ENCODE measurements at places on chromosomes 1 and 21.

GRCh38 chr1:61055110-61055614, 27.2 kb upstream of the NFIA start:
- no peak for DNase-seq

- no peak for DNase-seq
Observed at GRCh38 chr1:228038387-228039005, 31.7 kb downstream of the WNT3A start.

- no peak for DNase-seq
Observed at GRCh38 chr1:6795661-6796060, 10.4 kb downstream of the CAMTA1 start.

DNA sequence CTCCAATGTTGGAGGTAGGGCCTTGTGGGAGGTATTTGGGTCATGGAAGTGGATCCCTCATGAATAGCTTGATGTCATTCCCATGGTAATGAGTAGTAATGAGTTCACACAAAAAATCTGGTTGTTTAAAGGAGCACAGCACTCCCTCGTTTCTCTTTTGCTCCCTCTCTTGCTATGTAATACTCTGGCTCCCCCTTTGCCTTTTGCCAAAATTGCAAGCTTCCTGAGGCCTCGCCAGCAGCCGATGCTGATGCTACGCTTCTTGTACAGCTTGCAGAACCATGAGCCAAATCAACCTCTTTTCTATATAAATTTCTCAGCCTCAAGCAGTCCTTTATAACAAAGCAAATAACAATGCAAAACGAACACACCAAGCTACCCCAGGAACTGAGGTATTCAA, 80.9 kb downstream of the LHX9 start:
- no peak for DNase-seq

DNA sequence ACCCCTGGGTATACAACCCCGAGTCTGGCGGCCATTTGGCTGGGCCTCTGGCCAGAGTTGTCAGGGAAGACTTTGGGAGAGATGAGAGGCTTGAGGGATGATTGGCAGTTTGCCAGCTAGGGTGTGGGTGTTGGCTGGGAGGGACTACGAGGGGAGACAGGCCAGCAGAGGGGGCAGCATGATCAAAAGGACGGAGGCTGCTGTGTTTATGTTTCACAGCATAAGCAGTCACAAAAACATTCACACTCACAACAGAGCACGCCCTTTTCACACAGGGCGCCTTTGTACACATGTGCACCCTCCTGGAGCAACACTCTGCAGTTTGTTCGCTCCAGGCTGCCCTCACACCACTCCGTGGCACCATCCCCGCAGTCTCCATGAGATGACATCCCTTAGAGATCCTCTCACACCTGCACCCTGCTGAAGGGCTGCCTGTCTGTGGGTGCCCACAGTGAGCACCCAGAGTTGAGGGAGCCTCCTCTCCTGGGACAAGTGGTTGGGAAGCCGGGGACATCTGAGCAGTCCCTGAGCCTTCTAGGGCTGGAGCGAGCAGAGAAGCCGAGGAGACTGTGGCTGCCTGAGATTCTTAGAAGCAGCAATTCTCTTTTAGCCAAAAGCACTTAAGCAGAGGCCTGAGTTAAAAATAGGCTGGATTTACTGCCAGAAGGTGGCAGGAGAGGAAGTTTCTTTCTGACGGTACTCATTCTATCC, 15.4 kb downstream of the EFNA3 start:
- no peak for DNase-seq

DNA sequence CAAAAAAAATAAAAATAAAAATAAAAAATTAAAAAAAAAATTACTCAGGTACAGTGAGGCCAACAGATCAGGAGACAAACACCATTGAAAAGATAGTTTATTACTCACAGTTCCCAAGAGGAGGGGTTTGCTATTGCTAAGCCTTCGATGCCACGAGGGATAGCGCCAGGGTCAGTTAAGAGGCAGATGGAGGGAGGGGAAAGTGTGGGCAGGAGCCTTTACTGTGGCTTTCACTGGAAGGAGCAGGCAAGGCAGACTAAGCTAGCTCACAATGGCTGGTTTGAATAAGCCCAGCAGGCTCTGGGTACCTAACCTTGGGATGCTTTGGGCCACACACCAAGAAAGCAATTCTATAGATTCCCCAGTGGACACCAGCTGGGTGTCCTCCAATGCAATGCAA, 12.7 kb upstream of the RNF187 start:
- no peak for DNase-seq

- no peak for DNase-seq
Observed at GRCh38 chr1:180680558-180681144, 48.8 kb downstream of the XPR1 start.

DNA sequence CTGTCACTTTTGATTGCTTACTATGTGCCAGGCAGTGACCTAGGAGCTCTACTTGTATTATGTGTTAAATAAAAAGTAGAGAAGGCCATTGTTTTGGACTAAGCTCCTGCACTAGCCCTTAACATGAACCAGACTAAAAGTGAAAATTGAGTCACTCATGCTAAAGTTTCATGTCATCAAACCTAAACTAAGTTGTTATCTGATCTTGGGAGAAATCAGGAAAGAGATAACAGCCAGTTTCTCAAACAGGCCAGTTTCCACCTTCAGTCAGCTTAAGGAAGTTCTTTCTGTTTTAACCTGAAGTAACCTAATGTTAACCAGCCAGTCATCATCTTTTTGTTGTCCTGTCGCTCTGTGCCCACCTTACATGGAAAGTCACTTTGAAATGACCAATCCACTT, 102.1 kb upstream of the MARK1 start:
- no peak for DNase-seq
